ENCODE measurements at places on chromosomes 6 and 20.

DNA sequence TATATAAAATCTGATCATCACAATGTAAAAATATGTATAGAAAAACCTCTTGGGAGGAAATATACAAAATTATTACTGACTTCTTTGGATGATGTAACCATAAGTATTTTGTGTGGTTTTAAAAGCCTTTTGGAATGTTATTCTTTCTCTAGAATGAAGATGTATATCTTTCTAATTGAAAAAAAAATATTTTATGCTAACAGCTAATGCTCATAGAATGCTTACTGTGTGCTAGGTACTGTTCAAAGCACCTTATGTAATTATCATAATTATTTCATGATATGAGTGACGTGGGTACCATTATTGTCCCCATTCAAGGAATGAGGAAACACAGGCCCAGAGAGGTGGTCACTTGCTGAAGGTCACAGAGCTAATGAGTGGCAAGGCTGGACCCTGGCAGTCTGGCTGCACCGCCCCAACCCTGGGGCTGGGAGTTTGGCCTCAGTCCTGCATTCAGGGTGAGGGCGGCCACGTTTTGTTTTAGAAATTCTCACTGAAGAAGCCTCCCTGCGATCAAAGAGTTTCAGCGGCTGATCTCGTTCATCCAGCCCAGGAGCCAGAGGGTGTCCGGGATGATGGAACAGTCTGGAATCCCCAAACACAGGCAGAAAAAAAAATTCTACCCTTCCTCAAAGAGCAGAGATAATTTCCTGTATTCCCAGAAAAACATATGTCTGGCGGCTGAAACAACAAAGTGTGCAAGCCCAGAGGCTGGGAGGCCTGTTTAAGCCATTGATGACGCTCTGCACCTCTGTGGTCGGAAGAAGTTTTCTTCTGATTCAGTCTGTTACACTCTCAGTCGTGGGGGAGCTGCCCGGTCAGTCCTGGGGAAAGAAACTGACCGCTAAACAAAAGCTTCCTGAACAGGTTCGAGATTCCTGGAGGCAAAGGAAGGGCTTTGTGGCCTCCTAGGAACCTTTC, 37.3 kb downstream of the TFEB start:
- no peak for DNase-seq

GRCh38 chr6:293193-294174, 1.2 kb downstream of the DUSP22 start:
- peak; percentile 54 for DNase-seq

GRCh38 chr20:30500829-30501440, 756.5 kb upstream of the DEFB115 start:
- DNase-seq = no peak

- no peak for DNase-seq
Measured at GRCh38 chr6:157268835-157269234, 54.5 kb downstream of the TMEM242 start.

- DNase-seq = no peak
Measured at GRCh38 chr6:305371-306206, 13.3 kb downstream of the DUSP22 start.

GRCh38 chr20:56551571-56551970, 18.5 kb downstream of the FAM209B start:
- DNase-seq = no peak

DNA sequence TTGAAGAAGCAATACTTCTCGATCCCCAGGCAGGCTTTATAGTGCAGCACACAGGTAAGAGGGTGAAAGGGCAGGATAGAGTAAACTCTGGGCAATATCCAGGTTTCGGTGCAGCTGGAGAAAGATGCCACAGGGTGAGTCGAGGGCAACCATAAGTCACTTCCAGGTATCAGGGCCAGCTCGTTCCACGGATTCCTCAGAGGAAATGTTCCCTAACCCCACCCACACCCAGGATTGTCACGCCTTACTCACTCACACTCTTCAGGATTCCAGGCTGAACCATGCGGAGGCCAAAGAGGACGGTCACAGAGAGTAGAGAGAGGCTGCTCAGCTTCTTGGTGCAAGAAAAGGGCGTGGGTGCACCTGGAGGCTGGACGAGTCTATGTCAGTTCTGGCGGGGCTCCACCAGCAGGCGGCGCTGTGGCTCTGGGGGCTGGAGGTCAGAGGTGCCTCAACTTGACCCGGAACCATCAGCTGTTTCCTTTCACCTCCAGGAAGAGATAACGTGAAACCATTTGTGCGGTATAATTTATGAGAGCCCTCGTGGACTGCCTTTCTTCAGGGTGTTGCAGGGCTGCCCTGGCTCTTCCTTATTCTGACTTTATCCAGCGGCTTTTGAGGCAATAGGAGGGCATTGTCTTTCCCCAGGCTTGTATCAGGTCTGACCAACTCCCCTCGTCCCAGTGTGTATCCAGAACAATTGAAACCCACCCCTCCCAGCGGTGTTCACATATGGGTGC, 14.5 kb upstream of the WFDC12 start:
- DNase-seq = peak; percentile 23

DNA sequence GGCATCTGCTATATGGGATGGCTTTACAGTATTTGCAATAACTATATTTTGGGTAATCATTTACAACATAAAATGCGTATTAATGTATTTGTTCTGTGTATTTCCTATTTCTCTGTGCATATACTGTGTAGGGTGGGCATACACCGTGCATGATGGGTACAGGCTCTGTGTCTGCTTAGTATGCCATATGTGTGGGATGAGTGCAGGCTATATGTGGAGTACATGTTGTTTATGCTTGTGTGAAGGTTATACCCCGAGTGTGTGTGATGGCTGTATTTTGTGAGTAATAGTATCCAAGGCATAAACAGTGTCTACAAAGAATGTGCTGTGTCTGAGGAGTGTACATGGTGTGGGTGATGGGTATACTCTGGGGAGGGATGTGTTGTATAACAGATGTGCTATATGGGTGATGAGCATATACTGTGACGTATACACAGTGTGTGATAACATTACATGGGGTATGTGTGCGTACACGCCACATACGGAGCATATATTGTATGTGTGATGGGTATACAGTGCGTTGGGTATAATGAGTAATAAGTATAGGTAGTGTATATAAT, 52.7 kb downstream of the CPXM1 start:
- DNase-seq = no peak

GRCh38 chr20:62487561-62488354, 12.0 kb upstream of the GATA5 start:
- no peak for DNase-seq

DNA sequence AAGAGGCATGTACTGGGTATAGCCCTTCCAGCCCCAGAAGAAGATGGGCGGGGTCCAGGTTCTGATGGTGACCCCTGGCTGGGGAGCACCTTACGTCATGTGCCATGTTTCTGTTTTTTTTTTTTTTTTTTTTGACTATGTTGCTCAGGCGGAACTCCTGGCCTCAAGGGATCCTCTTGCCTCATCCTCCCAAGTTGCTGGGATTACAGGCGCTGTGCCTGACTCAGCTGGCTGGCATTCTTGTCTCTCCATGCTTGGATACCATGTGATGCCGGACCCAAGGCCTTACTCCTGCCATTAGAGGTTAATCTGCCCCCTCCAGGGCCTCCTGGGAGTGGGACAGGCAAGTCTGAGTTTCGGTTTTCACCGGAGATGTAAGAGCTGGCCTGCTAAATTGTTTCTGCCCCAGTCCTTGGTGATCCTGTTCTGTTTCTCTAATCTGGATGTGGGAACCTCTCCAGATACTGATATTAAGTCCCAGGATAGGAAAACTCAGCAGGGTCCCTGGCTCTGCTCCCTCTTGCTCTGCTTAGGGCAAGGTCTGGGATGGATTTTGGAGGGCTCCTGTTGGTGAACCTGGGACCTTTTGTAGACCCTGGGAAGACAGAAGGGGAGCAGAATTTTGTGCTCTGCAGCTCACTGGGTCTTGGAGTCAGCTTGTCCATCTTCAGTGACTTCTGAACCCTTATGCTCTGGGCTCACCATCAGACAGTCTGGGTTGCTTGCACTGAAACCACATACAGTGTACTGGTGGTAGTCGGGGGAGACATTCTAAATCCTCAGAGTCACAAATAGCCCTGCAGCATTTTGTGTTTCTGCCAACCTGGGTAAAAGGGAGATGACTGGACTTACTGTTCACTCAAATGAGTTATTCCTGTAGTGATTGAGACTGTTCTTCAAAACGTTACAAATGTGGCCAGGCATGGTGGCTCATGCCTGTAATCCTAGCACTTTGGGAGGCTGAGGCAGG, 45.1 kb downstream of the PTK7 start:
- DNase-seq = no peak

GRCh38 chr6:151765444-151765886, 42.0 kb upstream of the ESR1 start:
- peak; percentile 10 for DNase-seq

DNA sequence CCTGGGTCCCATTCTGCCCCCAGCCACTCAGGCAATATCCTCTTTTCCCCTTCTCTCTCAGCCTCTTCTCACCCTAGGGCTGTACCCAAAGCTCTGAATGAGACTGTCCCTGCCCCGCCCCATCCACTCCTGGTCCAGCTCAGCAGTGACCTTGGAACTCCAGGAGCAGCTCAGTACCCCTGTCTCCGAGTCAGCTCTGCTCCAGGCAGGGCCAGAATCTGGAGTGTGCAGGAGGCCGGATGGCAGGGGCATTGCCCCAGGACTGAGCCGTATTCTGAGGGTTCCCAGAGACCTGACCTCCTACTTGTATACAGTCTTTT, 2.0 kb upstream of the RAET1G start:
- no peak for DNase-seq

- DNase-seq = no peak
Measured at GRCh38 chr6:64721865-64722264, 985.2 kb downstream of the EYS start.

DNA sequence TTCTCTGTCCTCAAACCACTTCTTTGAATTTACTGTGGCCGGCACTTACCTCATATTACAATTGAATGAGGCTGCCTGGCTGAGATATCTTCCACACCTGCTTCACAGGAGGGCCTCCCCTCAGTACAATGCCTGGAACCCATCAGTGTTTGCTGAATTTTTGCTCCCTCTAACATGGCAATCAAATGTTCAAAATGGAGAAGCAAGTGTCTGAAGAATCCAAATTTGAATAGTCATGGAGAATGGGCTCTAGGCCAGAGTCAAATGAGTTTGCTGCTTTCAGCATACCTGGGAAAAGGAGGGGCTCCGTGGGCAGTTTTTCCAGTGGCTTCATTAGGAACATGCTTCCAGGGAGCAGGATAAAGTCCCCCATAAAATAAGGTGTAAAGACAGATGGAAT, 564.8 kb downstream of the UTRN start:
- no peak for DNase-seq

DNA sequence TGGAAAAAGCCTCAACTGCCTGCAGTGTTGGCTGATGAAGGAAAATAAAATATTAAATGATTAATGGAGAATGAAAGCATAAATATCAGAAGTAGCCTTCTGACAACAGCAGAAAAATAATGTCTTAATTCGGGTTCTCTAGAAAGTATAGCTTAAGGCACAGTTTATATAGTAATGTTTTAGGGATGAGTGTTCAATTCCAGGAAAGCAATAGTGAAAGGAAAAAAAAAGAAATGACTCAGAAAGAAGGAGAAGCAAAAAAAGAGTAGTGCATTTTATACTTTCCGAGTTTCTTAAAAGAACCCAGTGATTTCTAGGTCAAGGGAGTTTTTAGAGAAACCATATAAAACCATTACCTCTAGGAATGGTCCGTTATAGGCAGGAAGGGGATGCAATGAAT, 137.3 kb downstream of the HTR1B start:
- no peak for DNase-seq

DNA sequence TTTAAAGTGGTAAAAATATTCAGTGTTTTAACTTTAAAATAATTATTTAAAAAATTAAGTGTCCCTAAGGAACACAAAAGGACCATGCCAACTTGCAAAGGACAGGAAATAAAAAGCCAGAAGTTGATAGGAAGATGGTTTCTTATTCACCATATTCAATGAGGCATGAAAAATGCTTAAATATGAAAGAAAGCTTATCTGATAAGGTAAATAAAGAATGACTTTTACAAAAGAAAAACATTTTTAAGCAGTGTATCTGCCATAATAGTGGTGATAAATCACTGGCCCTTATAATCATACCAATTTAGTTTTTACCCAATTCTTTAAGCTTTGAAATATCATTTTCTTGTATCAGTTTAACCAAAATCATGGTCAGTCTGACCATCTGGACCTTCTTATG, 33.5 kb upstream of the POPDC3 start:
- DNase-seq = no peak
